ENCODE measurements at places on chromosomes 12 and 14. TPM values are rescaled to one million over a fixed set of nuclear protein-coding genes. Genes with fewer than 3 reads are reported as not detected.

Gene ZFYVE26
- total RNA-seq = 11.3 TPM

Gene LRRK2
- 0.90 TPM for total RNA-seq

Gene PTPRR
- total RNA-seq = under 0.01 TPM

Gene ZFYVE1
- 11.3 TPM for total RNA-seq

Gene CLEC9A
- total RNA-seq = not detected

Gene LUM
- total RNA-seq = 14.2 TPM

Gene TAS2R50
- total RNA-seq = 1.0 TPM

Gene CLEC6A
- under 0.01 TPM for total RNA-seq

Gene PSMA6
- total RNA-seq = 159 TPM

Gene AQP6
- total RNA-seq = not detected

Gene KRT79
- total RNA-seq = 0.26 TPM

Gene TSPAN11
- under 0.01 TPM for total RNA-seq

Gene GPHN
- 11.8 TPM for total RNA-seq

Gene KLRF1
- not detected for total RNA-seq

Gene ABCB9
- 2.3 TPM for total RNA-seq

Gene PNP
- 109 TPM for total RNA-seq

Gene BEST3
- not detected for total RNA-seq

Gene PARPBP
- 0.90 TPM for total RNA-seq

Gene C12orf50
- not detected for total RNA-seq

Gene SPTB
- total RNA-seq = not detected

Gene FAM90A1
- not detected for total RNA-seq

Gene B3GNT4
- 0.53 TPM for total RNA-seq

Gene RNF212B
- total RNA-seq = not detected

Gene C1RL
- total RNA-seq = 14.3 TPM

Gene ADAM20
- 2.6 TPM for total RNA-seq

Gene GARIN6
- not detected for total RNA-seq

Gene RNASE9
- total RNA-seq = not detected

Gene WDR20
- total RNA-seq = 18.9 TPM

Gene TEX52
- total RNA-seq = not detected

All from bronchial epithelial cell (primary cell).